ENCODE measurements at places on chromosomes 7 and 10. TPM values are rescaled to one million over a fixed set of nuclear protein-coding genes. Genes with fewer than 3 reads are reported as not detected.

DNA sequence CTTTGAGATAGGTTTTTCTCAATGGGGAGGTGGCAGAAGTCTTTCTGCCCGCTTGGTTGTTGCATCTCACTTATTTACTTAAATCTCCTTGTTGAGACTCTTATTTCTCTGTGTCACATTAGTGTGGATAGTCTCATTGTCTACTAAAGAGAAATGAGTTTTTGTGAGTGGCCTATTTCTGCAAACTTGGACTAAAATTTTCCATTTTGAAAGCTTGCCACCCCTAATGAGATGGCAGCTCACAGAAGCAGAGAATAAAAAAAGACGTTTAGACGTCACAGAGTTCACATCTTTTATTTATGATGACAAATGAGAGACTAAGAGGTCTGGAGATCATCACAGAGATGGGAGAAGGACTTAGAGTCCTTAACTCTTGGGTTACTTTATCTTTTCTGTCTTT is 262.7 kb upstream of the PHYHIPL start:
- no peak for DNase-seq

GRCh38 chr7:131606346-131607290 is 50.2 kb upstream of the PODXL start:
- no peak for DNase-seq

DNA sequence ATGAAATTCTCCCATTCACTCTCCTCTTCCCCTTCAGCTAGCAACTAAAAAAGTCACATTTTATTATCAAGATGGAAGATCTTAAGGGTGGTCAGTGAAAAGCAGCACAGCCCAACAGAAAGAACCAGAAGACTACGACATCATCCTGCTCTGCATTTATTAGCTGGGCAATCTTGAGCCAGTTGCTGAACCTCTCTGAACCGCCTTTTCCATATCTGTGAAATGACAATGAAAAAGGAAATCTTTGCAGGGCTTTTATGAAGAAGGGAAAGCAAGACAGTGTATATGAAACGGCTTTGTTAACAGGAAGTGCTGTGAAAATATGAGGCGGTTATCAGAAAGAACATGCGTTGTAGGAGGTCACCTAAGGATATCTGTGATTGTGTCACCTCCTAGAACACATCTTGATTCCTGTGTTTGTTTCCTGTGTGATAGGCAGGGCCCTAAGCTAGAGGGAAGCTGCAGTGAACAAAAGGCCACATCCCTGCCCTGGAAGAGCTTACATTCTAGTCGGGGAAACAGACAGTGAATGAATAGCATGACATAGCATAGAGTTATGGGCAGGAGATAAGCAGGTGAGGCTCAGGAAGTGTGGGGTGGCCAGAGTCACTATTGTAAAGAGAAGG is 36.0 kb upstream of the KCNMA1 start:
- no peak for DNase-seq

ADAM12 gene
- total RNA-seq: 81.5 TPM

GRCh38 chr10:90347239-90347638 is 510.6 kb downstream of the HTR7 start:
- no peak for DNase-seq

GRM3 gene
- total RNA-seq: 14.3 TPM

GRCh38 chr7:122584676-122585251 is 114.2 kb downstream of the RNF133 start:
- DNase-seq: no peak

- no peak for DNase-seq
Observed at GRCh38 chr10:128530946-128531345, 404.7 kb upstream of the MKI67 start.

DNA sequence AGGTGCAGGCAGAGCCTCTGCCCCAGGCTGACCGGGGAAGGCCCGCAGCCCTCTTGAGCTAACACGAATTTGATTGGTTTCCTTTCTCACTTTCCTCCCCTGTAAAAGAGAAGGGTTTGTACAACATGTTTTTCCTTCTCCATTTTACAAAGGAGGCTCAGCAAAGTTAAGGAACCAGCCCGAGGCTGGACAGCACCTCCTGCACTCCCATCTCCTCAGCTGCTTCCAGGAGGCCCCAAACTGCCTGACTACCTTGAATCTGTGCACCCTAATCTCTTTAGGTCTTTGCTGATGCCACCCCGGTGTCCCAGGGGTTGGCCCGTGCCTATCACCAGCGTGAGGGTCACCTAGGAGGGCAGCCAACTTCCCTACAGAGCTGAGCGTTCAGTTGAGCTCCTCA is 4.2 kb downstream of the ALKBH4 start:
- DNase-seq: no peak

DNA sequence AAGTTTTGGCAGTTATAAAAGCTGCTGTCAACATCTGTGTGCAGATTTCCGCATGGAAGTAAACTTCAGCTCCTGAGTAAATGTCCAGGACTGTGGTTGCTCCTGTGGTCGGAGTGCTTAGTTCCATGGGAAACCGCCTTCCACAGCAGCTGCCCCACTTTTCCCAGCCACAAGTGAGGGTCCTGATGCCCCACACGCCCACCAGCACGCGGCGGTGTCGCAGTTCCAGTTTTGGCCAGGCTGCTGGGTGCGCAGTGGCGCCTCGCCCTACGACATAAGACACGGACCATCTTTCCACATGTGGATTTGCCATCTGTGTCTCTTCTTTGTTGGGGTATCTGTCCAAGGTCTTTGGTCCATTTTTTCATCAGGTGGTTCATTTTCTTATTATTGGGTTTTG is 167.1 kb downstream of the DIP2C start:
- DNase-seq: no peak

DNA sequence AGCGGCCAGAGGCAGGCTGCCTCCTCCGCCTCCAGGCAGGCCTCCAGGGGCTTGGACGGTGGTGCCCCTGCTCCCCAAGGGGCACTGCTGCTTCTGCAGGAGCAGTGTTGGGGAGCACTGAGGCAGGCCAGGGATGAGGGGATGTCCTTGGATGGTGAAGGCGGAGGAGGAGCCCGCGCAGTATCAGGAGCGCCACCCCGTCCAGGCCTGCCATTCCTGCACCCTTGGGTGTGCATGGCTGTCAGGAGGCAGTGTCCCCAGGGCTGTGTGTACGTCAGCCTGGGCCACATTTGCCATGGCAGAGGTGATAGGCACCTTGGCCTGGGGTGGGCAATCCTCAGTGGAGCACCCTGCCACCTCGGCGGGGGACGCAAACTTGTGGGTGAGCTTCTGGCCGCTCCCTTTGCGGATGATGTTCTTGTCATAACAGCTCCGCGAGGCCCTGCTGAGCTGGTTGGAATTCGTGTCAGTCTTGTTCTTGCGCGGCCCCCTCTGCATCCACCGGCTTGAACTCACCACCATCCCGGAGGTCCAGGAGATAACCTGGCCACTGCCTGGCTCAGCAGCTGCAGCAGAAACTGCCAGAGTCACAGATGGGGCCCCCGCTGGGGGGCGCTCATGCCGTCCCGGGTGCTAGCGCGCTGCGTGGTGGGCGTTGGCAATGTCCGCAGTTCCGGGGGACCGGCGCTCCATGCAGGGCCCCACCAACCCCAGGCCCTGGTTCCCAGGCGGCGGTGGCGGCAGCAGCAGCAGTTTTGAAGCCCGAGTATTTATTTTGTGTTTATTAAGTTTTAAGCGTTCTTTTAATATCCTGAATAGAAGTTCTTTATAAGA is 182.3 kb upstream of the ADCY1 start:
- DNase-seq: no peak

DNA sequence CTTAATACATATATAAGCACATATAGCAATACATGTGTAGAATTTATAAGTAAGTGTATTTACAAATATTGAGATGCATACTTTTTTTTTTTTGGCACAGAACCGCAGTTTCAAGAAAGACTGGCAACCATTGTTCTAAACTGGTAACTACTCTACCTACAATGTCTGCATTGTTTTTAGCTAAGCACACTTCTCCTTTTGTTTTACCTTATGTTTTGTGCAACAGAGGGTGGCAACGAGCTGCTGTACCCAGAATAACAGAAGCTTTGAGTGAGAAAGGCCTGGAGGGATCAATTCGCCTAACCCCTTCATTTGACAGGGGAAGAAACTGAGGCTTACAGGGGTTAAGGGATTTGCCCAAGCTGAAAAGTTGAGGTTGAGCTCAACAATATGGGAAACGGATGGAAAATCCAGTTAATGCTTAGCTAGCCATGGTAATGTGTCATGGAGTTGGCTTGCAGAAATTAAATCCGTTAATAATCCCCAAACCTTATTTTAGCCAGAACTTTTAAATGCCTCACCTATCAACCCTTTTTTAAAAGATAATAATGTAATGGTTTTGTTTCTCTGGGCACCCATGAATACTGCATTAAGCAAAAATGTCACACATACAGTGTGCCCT is 25.5 kb downstream of the FZD1 start:
- DNase-seq: no peak

GRCh38 chr7:1950452-1951158 is 280.5 kb downstream of the ELFN1 start:
- no peak for DNase-seq

- no peak for DNase-seq
Observed at GRCh38 chr10:12973149-12973718, 28.3 kb downstream of the CCDC3 start.

- no peak for DNase-seq
Observed at GRCh38 chr7:51949726-51950644, 633.4 kb upstream of the COBL start.

CADPS2 gene
- total RNA-seq: 40.5 TPM

H2BK1 gene
- not detected for total RNA-seq

DNA sequence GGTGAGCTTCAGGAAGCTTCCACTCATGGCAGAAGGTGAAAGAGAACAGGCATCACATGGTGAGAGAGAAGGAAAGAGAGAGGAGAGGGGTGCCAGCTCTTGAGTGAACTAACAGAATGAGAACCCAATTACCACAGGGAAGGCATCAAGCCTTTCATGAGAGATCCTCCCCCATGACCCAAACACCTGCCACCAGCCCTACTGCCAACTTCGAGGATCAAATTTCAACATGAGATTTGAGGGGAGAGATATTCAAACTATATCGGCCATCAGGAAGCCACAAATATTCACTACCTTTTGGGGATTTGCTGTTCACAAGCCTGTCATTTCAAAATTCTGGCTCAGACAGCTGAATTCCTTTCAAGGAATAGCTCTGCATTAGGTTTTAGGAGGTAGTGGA is 39.9 kb upstream of the SMNDC1 start:
- DNase-seq: no peak

FKBP6 gene
- total RNA-seq: 0.11 TPM

SUN3 gene
- total RNA-seq: not detected

- no peak for DNase-seq
Observed at GRCh38 chr10:46232666-46233065, 54.1 kb upstream of the ANTXRL start.

- no peak for DNase-seq
Observed at GRCh38 chr7:151299940-151300645, 41.5 kb upstream of the NUB1 start.

GPAM gene
- total RNA-seq: 25.7 TPM

DNA sequence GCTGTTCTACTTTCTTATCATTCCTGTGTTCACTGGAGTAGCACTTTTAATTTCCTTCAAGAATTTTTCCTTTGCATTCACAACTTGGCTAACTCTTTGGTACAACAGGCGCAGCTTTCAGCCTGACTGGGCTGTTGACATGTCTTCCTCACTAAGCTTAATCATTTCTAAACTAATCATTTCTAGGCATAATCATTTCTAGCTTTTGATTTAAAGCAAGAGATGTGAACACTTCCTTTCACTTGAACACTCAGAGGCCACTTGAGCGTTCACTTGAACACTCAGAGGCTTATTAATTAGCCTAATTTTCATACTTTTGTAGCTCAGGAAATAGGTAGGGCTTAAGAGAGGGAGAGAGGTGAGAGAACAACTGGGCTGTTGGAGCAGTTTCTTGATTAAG is 15.9 kb downstream of the C10orf90 start:
- DNase-seq: no peak

DNA sequence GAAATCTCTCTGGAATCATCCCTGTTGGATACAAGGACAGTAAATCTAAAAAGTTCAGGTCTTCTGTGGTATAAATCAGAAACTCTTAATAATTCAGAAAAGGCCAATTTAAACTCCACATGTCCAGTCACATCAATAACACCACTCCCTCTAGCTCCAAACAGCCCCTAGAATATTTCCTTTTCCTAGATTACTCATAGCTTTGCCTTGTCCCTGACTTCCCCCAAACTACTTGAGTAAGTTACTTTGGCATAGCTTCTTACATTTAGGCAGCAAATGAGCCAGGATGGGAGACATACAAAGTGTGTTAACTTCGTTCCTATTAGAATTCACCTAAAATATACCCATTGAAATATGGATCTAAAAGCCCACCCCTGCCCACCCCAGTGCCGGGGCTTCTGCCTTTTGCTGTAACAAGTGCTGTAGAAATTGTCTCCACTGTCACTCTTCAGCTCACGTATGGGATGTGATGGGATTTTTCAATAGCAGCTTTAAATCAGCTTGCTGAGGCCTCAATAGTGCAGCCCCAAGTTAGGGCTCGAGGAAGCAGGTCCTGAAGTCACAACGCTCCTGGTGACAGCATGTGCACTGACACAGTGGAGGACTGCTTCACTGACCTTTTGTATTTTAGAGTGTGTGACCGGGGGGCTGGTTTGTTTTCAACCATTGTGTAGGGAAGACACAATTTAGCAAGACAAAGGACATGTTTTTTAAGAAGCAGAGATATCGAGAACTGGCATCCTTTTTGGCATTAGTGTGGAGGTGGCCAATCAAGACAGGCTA is 218.2 kb upstream of the KMT2E start:
- DNase-seq: no peak

ACTA2 gene
- 97.2 TPM for total RNA-seq
